Activated T-helper 17 cell treated with anti-CD3 and anti-CD28 coated beads, Interleukin-2, amount 50 U/mL, for 72 hours (primary cell): ENCODE measurements at places on chromosomes 16 and 17. TPM values are rescaled to one million over a fixed set of nuclear protein-coding genes. Genes with fewer than 3 reads are reported as not detected.
A peak's percentile ranks its signal among the peaks of the same experiment; 100 is the strongest.

- no peak for ATAC-seq
Measured at GRCh38 chr17:79813297-79814126, 16.6 kb upstream of the CBX8 start.

DNA sequence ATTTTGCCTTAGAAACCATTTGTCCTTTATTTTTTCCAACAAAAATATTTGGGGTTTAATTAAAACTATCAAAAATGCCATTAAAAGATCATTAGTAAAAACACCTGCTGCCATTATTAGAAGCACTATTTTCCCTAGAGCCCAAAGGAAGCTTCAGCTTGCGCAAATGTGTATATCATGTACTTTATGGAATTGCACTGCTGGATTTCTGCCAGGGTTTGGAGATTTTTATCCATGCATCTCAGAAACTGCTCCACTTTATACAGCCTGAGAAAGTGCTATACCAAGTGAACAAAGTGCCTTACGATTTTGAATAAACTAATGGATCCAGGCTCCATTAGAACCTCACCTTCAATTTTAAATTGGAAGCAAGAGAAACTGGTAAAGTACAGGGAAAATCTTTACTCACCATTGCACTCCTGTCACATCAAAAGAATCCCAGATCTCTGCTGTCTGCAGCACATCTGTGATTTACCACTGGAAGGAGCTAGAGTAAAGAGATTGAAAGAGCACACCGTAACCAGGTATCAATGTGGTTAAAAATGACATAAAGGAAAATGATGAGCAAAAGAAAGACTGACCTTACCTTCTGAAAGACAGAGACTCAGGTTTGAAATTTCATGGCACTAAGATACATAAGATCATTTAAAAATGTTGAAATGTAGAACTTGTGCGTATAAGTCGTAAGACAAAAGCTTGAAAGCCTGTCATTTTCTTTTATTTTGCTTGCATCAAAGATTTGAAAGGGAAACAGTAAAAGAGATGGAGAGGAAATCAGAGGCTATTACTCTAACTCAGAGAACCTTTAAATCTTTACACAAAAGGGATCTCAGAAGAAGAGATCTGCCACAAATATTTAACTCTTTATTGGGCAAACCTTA, 678.1 kb upstream of the GOT2 start:
- ATAC-seq, result no peak

DNA sequence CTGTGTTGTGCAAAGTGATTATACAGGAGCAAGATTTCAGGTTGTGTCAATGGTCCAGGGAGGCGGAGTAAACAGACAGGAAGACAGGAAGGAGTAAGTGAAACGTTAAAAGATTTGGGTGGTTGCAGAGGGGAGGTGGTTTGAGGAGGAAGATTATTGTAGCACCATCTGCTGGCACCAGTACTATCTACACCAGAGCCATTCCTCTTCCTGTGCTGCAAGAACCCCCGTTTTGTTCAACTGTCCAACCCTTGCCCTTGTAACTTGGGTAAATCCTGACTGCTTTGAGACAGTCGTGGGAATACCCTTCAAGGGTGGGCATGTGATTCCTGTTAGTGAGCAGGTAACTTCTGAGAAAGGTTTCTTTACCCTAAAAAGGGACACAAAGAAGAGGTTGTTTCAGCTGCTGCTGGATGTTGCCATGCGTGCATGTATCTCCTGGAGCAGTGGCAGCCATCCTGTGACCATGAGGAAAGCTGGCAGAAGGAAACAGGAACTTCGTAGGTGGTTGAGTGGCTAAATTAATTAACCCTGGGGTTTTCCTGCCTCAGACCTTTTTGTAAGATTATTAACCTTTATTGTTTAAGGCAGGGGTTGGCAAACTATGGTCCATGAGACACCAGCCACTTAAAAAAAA, 124.1 kb downstream of the PRKCA start:
- peak; percentile 86 for ATAC-seq

- no peak for ATAC-seq
Measured at GRCh38 chr17:50076591-50077235, 18.4 kb upstream of the PDK2 start.

The G6PC1 gene
- total RNA-seq, result not detected

DNA sequence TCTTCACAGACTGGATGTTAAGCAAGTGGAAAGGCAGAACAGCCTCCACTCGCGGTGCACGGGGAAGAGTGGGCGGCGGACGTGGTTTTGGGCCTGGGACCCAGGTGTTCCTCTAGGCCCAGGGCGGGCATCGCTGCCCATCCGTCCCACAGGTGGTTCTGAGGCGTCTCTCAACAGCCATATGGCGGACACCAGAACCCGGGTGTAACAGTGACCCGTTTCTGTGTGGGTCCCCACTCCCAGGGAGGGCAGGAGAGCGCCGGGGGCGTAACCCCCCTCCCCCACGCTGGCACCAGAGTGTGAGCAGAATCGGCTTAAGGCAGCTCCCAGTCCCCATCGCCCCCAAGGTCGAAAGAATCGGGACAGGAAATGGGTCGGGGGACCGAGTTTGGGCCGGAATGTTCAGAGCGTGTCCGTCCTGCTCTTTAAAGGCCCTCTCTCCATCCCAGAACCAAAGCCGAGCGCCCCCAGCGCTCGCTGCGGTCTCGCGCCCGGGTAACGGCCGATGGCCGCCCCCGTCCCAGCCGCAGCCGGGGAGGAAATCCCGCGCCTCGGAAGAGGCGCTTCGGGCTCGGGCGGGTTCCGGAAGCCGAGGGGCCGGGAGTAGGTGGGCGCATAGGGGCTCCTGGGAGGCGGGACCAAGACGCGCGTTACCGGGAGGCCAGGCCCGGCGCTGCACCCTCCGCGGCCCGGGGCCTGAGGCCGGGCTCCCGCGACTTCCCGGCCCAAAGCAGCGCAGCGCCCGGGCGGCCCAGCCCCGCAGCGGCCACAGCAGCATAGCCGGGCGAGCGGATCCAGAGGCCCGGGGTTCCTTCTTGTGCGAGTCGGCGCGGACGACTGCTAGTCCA, at the start of gene TK2:
Gene TK2 (minus strand): TSS at position 839 of the 848 bp plus-strand sequence. CDS start 61 bp downstream, at position 778.
- ATAC-seq, result peak; percentile 31

- no peak for ATAC-seq
Measured at GRCh38 chr17:79872762-79873161, 33.5 kb upstream of the CBX4 start.

- ATAC-seq, result no peak
Measured at GRCh38 chr17:43079641-43080302, 45.4 kb downstream of the BRCA1 start.

DNA sequence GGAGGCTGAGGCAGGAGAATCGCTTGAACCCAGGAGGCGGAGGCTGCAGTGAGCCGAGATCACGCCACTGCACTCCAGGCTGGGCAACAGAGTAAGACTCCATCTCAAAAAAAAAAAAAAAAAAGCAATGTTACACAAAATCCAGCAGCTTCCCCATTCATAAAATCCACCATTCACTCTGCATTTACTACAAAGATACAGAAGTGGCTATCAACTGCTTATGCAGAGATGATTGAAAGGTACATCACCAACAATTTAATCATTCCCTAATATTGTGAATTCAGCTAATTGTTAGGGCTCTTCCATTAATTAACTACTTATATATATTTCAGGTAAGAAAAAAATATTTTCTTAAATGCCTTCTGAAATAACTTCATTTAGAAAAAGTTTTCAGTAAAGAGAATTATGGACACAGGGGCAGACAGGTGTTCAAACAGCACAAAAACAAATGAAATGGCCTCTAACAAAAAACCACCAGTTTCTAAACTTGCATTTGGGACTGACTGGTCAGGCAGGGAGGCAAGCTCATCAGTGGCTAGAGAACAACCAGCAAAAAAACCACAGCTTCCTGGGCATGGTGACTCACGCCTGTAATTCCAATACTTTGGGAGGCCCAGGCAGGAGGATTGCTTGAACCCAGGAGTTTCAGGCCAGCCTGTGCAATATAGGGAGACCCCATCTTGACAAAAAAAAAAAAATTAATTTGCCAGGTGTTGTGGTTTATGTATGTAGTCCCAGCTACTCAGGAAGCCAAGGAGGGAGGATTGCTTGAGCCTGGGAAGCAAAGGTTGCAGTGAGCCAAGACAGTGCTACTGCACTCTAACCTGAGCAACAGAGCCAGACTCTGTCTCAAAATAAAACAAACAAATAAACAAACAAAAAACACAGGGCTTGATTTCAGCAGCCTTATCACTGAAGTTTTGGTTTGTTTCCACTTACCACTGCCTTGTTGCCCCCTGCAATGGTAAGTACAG, 26.3 kb downstream of the ERN1 start:
- peak; percentile 54 for ATAC-seq

GRCh38 chr17:58358408-58359172, 6.6 kb upstream of the SUPT4H1 start:
- ATAC-seq, result no peak

- ATAC-seq, result peak; percentile 35
Measured at GRCh38 chr16:88479793-88480760, 27.0 kb downstream of the ZFPM1 start.

- ATAC-seq, result peak; percentile 66
Measured at GRCh38 chr17:48626245-48627117, at the start of gene HOXB9. HOXB9 (minus strand) TSS chr17:48626358; CDS start chr17:48626269, 89 bp downstream.

- ATAC-seq, result no peak
Measured at GRCh38 chr16:72511171-72511570, 339.2 kb upstream of the PMFBP1 start.

DNA sequence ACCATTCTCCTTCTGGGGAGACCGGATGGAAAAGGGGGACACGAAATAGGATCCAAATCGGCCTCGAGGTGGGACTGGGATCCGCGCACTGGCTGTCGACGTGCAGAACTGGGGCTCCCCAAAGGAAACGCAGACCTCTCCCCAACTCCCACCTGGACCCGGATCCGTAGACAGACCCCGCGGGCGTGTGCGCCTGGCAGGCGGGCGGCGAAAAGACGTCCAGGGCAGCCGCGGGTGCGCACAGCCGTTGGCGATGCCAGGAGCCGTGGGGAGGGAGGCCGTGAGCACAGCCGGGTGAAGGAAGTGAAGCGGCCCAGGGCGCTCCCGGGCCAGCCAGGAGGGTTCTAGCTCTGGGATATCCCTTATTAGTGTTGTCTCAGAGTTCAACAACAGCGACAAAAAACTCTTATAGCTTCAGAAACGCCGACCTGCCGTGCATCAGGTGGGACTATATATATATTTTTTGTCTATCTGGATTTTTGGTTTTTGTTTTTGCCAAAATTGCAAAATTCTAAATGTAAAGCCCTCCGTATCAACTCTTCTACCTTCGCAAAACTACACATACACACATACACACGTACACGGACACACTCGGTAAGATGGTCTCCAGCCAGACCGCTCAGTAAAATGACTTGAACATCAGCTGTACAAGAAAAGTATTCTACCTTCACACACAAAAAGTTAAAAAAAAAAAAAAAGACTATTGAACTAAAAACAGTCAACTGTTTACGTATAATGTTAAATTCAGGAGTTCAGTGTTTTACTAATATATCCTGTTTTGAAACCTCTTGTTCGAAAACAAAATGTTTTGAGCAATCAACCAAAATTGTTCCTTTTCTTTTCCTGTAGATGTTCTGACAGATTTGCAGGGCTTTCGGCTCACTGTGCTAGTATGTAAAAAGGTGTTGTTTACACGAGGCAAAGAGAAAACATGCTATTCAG, 5.2 kb upstream of the AATF start:
- ATAC-seq, result no peak

The LRRC45 gene
- 23.9 TPM for total RNA-seq
